ENCODE measurements at places on chromosomes 6 and 20.

- DNase-seq, result no peak
These were observed 64.7 kb downstream of the TASP1 start for GRCh38 chr20:13574071-13574470.

GRCh38 chr6:143125455-143125854 is 64.8 kb downstream of the AIG1 start:
- peak; percentile 27 for DNase-seq

GRCh38 chr6:15296735-15297134 is 50.9 kb downstream of the JARID2 start:
- no peak for DNase-seq

DNA sequence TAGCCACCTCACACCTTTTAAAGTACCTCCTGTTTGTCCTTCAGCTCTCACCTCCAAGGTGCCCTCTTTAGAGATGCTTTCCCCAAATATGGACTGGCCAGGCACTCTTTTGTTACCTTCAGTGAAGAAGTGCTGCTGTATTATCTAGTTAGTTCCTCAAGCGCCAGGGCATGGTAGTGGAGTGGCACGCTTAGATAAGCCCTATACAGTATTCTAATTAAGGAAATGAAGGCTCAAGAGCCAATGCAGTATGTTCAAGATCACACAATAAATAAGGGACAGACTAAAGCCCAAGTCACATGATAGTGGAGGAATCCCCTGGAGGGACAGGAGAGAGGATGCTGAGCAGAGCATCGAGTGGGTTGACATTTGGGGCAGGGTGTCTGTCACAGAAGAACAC is 28.5 kb upstream of the GFOD1 start:
- no peak for DNase-seq

GRCh38 chr6:100339574-100340255 is 125.0 kb downstream of the SIM1 start:
- DNase-seq, result peak; percentile 47

Measured in astrocyte (in vitro differentiated cells and primary cell).